ENCODE measurements at places on chromosomes 11 and 22.

DNA sequence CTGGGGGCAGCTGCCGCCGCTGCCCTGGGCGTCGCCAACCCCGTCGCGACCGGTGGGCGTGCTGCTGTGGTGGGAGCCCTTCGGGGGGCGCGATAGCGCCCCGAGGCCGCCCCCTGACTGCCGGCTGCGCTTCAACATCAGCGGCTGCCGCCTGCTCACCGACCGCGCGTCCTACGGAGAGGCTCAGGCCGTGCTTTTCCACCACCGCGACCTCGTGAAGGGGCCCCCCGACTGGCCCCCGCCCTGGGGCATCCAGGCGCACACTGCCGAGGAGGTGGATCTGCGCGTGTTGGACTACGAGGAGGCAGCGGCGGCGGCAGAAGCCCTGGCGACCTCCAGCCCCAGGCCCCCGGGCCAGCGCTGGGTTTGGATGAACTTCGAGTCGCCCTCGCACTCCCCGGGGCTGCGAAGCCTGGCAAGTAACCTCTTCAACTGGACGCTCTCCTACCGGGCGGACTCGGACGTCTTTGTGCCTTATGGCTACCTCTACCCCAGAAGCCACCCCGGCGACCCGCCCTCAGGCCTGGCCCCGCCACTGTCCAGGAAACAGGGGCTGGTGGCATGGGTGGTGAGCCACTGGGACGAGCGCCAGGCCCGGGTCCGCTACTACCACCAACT is 1.0 kb downstream of the FUT4 start:
- DNase-seq: peak; percentile 46

DNA sequence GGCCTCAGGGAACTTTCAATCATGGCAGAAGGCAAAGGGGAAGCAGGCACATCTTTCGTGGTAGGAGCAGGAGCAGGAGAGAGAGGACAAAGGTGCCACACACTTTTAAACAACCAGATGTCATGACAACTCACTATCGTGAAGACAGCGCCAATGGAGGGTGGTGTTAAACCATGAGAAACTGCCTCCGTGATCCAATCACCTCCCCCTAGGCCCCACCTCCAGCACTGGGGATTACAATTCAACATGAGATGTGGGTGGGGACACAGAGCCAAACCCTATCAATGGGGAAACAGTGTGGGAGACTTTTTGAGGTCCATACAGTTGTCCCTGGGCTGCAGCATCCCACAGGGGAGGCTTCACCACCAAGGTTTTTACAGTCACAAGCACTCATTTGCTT is 41.9 kb upstream of the CFAP300 start:
- DNase-seq: peak; percentile 34

GRCh38 chr11:94545264-94546161 is 1.8 kb downstream of the FUT4 start:
- peak; percentile 41 for DNase-seq

GRCh38 chr11:29063630-29064361 is 953.0 kb downstream of the KCNA4 start:
- DNase-seq: no peak

DNA sequence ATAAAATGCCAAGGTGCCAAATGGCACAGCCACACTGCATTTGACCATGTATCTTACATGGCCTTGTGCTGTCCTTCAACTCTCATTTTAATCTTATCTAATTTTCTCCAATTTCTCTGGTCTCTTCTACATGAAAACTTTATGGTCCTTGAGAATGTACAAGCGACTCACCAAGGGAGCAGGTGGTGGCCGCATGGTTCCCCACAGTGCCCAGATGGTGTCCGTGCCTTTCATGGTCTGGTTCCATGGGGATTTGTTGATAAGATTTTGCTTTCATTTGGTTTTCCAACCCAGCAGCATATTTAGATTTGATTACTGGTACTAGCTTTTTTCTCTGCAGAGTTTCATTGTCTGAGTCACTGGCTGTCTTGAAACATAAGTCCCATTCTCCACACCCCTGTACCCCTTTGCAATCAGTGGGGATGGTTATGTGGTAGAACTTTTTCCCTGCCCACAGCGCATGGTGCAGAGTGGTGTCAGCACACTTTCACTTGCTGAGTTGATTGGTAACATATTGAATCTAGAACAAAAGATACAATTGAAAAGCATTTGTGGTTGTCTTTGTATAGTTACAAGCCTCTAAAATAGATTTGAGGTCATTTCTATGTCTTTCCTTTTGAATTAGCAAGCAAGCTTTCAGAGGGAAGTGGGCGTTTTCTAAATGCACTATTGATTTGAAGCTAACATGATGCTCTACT is 24.1 kb downstream of the ZNRF3 start:
- DNase-seq: no peak

All from H9 (cell line).